ENCODE measurements at places on chromosomes 11 and 22.

DNA sequence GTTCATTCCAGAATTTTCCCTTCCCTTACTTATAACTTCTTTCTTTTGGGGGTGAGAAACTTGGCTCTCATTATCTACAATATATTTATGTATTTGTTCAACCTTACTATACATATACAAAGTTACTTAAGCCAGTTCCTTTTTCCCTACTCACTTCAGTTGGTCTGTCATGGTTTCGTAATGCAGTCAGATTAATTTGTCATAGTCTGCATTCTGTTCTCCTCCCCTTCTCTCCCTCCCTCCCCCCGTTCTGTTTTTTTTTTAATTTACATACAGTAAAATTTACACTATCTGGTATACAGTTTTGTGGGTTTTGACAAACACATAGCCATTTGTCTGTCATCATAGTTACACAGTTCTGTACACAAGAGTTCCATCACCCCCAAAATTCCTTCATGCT lies 71.8 kb upstream of the ADORA2A start:
- no peak for DNase-seq

DNA sequence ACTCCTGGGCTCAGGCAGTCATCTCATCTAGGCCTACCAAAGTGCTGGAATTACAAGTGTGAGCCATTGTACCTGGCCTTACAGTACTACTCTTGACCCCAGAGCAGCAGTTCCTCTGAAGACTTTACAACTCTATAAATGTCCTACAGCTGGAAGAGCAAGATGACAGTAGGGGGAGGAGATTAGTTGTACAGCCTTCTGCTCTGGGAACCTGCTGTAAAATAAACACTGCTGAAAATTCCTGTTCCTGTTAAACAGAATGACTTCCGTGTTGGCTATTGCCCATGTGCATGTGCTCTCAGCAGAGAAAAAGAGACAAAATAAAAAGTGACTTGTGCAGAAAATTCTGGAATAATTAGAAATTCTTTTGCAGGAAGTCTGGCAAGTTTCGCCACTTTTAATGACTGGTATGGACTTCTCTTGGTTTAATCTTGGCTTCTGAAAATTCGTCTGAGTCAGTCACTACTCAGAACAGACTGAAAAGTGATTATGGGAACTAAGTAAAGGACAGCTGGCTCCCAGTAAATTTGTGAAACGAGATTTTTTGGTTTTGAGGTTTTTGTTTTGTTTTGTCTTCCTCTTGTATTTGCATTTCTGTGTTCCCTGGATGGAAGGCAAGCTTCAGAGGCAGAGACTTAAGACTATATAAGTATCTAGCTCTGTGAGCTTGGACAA lies 955.7 kb downstream of the DLG2 start:
- no peak for DNase-seq

DNA sequence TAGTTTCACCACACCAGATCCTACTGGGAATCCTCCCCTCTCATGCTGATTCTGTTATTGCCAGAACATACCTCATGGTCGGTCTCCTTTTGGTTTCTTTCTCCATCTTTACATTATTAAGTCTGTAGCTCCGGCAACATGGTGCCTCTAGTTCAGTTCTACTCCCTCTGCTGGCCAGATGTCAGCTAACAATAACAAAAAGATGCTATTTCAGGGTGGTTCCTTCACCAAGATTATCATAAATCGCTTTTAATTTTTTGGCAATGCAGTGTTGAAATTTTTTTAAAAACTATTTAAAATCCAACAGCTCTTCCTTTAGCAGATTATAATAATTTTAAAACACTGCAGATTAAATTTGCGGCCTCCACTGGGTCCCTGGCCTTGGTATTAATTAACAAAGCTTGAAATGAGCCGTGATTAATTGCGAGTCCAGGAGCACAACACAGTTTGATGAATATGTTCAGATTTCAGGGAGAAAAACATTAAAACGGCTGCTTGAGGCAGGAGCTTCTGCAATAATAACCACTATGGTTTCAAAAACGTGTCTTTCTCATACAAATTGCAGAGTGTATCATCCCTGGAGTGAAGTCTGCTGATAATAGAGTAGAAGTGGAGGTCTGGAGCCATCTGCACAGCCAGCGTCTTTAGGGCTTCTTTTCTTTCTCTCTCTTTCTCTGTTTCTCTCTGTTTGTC lies 492.9 kb upstream of the KIRREL3 start:
- no peak for DNase-seq

DNA sequence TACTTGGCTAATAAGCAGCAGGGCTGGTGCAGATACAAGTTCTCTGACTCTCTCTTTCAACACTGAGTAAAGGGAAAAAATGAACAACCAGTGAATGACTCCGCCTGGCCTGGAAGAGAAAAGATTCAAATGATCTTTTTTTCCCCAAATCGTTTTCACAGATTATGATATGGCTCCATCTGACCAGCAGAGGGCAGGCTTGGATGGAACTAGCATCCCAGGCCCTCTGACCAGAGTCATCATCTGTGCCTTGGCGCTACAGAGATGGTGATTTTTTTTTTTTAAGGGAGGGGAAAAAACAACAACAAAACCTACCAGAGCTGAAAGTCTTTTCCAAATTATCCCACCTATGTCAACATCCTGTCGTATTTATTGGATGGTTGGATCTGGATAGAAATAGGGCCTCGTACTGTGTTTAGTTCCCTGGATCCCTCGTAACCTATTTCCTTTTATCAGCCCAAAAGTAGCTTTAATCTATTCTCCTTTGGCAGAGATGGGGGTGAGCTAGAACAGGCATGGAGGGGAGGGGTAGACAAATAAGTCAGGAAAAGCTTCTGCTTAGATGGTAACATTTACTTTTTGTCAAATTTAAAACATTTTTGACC lies 69.7 kb downstream of the PRSS23 start:
- DNase-seq, result no peak

DNA sequence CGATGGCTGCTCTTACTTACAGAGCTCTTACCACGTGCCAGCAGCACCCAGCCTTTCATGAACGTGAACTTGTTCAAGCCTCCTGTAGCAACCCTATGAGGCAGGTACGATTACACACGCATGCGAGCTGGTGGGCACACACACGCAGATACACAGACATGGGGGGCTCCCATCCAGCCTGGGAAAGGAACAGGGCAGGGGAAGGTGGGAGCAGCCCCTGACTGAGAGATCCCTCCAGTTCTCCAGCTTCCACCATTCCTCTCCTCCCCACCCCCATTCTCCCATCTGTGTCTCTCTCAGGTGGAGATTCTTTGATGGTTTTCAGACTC lies 37.6 kb upstream of the WNT11 start:
- no peak for DNase-seq

DNA sequence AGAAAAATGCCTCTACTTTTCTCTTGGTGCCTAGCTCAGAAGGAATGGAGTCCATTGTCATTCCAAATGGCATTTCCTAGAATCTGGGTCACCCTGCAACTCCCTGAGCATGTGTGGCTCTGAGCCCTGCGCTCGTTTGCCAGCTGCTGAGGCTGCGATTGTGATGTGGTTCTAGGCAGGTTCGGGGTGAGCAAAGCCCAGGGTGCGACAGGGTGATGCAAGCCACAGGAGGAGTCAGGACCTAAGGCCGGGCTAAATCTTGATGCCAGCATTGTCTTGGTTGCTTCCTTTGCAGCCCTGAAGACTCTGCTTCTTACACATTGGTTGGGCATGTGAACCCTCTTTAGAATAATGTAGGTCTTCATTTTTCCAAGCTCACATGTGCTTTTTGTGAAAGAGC lies 131.0 kb downstream of the MORC2 start:
- no peak for DNase-seq

DNA sequence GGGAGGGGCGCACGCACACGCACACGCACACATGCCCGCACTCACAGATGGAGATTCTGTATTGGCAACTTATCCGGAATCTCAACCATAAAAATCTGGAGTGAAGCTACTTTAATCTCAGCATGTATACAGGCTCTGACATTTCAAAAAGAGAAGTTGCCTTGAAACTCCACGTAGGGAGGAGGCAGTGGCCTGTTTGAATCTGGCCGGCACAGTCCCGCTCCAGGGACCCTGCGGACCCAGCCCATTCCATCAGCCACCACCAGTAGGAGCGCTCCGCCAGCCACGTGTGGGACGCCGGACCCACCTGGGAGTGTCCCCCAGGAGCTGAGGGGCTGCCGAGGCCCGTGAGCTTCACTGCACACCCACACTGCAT lies 1.9 kb upstream of the SYT8 start:
- no peak for DNase-seq

- DNase-seq, result no peak
Observed at GRCh38 chr11:85946221-85946620, 91.0 kb downstream of the CCDC83 start.

DNA sequence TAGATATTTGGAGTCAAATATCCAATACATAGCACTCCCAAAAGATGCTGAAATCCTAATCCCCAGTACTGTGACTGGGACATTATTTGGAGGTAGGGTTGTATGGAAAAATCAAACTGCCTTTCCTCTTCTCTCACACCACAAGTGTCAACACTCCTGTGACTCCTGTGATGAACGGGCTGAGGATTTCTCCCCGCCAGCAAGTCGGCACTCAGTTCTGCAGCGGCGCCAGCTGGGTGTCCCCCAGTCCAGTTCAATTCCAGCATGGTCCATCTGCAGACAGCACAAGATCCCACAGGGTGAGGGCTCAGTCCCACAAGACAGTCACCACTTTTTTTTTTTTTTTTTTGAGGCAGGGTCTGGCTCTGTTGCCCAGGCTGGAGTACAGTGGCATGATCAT lies 4.3 kb upstream of the PARVB start:
- no peak for DNase-seq

DNA sequence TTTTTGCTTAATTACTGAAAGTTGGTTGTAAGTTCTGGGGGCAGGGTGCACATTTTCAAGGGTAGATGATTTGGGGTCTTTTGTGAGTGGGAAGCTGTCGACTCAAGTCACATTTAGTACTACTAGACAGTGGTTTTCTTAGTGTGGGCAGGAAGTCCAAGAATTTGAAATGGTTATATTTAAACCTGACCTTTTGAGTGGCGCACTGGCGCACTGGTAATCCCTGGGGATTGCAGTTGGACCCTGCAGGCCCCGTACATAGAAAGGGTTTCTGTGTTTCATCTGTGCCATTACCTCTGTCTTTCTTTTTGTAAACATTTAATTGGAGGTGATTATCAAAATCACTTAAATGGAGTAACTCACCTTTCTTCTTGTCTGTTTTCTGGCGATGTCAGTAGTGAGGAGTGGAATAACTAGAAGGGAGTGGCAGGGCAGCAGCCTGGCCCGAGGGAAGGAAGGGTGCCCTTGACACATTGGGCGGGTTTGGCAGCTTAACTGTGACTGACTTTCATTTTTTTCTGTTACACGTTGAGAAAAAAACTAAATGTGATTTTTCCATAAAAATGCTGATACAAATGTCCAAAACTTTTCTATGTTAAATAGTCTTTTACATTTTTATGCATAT lies 101.8 kb upstream of the GAL start:
- no peak for DNase-seq

DNA sequence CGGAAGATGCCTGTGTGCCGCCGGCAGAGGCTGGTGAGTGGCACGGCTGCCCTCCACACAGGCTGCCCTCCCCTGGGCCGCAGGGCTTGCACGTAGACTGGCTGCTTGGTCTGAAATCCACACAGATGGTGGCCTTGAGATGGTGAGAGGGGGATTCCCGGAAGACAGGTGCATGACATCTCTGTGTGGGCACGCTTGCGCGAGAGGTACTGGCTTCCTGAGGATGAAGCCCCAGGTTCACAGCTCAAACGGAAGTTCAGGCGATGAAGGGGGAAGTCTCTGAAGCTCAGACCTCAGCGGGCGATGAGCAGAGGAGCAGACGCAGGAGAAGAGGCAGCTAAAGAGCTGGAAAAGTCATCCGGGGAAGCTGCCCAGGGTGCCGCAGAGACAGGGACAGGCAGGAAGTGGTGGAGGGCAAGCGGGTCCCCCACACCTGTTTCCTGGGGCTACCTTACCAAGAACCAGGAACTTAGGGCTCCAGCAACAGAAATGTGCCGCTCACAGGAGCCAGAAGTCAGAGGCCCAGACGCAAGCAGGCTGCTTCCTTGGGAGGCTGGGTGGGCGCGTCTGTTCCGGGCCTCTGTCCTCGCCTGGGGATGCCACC lies 7.2 kb downstream of the CRELD2 start:
- no peak for DNase-seq

DNA sequence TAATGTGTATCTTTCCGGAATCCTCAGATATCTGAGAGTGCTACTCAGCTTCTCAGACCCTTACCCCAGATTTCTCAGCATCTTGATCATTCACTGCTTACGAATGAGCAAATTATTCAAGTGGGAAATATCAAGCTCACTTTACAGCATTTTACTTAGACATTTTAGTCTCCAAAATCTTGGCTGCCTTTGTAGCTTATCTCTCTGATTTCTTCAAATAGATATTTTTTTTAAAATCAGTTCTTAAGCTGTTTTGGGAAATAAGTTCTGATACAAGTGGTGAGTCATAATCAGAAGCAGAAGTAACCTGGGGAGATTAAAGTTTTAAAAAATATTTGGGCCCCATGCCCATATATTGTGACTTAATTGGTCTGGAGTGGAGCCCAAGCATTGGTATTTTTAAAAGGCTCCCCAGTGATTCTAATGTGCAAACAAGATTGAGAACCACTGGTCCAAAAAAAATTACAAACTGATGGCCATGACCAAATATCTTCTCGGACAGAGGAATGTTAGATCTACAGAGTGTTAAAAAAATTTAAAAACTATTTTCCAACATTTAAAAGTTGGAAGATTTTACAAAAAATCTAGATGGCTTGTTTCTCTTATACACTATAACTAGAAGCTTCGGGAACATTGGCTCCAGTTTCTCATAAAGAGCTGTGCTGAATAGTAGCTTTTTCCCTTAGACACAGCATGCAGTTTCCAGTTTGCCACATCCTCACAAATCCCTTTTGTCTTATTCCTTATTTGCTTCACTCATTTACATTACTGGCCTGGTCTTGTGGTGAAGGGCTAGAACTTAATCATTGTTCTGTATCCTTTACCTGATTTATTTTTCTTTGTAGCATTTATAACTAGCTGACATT lies 87.8 kb upstream of the BMAL1 start:
- no peak for DNase-seq

GRCh38 chr11:46700241-46701077 lies at the start of the genes ARHGAP1 and ZNF408:
TSS of gene ARHGAP1 (minus strand) at chr11:46700619. CDS start at chr11:46696107, 4,512 bp downstream.
TSS of gene ZNF408 (plus strand) at chr11:46701031. CDS start at chr11:46701048, 17 bp downstream.
- peak; percentile 99 for DNase-seq

GRCh38 chr22:22032099-22032905 lies 49.7 kb upstream of the TOP3B start:
- no peak for DNase-seq

DNA sequence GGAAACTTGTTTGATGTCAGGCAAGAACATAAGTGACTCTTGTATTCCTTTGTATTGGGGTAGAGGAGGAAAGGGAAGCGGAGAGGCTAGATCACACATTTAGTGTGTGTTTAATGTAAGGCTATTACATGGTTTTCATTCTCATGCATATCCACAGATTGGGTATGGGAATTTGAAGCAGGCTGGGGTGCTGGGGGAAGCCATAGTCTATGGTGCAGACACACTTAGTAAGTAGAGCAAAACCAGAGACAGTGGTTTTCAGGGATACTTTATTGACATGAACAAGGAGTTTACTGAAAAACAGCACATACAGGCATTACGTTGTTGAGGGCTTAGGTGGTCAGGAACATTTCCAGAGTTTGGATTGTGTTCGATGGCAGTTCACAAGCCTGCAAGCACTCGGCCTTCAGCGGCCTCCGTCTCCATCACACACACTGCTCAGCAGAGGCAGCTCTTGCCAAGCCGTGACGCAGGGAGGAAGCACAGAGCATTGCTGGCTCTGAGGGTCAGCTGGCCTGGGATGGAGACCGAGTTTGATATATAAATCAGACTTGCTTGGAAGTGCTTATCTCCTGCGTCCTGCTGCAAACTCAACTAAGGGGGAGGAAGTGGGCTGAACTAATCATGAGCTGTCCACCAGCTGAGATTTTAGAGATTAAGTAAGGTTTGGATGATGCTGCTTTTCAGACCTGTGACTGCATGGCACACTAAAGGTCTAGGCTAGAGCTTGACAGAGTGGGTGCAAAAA lies 25.3 kb downstream of the SCN3B start:
- no peak for DNase-seq

GRCh38 chr11:14764579-14765527 lies 121.2 kb downstream of the PDE3B start:
- no peak for DNase-seq

All from SHP77 treated with DMSO at 0.1 percent for 48 hours (cell line).